ENCODE measurements at places on chromosomes 4 and X.
A peak's percentile ranks its signal among the peaks of the same experiment; 100 is the strongest.

- DNase-seq, result no peak
These were observed 94.6 kb downstream of the FAM9B start for GRCh38 chrX:8939322-8939721.

DNA sequence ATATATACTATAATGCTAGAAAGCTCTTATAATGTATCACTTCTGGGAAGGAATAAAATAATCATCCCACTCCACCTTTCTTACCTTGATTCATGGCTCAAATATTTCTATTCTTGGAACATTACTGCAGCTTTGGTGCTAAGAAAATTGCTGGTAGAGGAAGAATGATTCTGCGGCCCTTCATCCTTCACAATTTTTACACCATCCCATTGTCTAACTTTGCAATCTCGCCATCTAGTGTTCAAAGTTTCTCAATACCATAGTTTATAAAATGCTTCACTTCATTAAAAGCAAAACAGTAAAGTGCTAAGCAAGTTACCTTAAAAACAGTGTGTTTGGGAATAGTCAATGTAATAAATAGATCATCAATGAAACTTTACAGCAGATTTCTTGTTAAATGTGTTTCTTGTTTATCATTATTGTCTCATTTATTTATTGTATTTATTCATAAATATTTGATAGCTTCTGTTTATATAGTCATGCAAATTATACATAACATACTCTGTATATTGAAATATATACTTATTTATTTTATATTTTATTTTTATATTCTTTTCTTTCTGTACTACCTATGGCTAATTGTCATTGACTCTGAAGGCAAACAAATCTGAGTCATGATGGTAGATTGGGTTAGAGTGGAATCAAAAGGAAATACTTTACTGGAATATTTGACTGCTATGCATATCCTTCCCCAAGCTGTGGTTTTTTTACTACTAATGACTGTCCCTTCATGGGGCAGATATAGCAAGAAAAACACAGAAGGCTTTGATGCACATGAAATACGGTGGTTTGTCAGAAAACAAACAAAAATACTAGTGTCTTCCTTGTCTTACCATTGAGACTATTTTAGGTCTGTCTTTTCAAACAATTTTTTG lies 390.7 kb downstream of the MAPK10 start:
- no peak for DNase-seq

- DNase-seq, result no peak
These were observed 6.9 kb downstream of the APEX2 start for GRCh38 chrX:55006827-55007621.

GRCh38 chr4:183919141-183919540 lies 14.0 kb downstream of the STOX2 start:
- DNase-seq, result no peak

DNA sequence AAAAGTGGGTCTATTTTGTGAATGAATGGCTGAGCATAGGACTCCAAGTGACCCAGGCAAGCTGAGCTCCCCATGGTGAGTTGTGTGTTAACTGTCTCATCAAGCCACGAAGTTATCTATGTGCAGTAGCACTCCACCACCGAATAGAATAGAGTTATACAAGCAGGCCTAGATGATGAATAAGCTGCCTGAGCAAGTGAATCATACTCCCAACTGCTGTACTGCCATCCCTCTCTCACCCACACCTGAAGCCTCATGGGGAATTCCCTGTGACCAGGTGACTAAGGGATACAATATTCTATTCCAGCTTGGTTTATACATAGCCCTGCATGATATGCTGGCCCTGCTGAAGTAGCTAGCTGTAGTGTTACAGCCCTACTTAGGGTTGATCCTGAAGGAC lies 38.7 kb downstream of the KDM5C start:
- peak; percentile 24 for DNase-seq

DNA sequence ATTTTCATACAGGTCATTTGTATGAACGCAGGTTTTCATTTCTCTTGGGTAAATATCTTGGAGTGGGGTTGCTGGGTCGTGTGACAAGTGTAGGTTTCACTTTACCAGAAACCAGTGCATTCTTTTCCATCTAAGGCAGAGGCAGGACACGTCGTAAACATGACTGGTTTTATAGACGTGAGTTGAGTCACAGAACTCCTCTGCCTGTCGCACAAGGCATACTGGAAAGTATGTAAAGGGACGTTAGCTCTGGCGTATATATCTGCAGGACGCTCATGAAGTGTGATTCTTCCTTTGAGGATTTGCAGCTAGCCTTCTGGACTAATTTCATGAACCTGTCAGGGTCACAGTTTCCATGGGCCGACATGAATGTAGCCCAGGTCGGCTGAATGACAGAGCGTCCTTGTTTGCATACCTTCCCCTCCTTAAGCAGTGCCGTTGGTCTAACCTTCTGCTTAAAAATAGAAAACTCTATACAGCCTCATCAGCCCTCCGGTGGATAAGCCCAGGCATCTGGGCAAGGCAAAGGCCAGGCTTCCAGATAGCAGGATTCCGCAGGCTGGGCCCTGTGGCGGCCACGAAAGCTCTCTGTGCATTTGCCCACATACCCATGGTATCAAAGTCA lies 106.0 kb downstream of the GPR143 start:
- no peak for DNase-seq

DNA sequence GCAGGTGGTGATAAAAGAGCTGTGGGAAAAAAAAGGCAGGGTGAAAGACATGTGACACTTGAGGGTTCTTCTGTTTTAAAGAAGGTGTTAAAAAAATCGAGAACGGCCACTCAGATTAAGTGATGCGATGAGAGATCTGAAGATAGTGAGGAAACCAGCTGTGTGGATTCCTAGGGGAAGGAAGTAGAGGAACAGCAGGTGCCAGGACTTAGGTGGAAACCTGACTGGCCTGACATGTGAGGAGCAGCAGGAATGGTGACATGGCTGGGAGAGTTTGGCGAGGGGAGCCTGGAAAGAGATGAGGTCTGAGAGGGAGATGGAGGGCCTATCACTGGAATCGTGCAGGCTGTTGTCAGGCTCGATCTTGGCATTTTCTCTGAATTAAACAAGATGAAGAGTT lies 55.5 kb downstream of the BMPR1B start:
- DNase-seq, result no peak

DNA sequence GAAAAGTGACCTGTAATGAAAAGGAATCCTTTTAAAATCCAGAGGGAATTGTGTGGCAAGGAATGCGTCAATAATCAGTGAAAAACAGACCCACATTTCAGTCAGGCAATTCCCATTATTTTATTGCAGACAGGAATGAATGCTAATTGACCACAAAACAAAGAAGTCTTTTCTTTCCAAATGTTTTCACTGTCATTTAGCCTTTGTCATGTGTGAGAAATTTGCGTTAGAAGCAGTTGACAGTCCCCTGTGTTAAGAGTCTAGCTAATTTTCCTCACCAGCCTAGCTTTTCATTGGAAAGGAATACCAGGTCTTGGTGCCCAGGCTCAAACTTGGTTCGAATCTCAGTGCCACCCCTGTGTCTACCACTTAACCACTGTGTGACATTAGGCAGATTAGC lies 83.4 kb downstream of the KIT start:
- DNase-seq, result no peak

DNA sequence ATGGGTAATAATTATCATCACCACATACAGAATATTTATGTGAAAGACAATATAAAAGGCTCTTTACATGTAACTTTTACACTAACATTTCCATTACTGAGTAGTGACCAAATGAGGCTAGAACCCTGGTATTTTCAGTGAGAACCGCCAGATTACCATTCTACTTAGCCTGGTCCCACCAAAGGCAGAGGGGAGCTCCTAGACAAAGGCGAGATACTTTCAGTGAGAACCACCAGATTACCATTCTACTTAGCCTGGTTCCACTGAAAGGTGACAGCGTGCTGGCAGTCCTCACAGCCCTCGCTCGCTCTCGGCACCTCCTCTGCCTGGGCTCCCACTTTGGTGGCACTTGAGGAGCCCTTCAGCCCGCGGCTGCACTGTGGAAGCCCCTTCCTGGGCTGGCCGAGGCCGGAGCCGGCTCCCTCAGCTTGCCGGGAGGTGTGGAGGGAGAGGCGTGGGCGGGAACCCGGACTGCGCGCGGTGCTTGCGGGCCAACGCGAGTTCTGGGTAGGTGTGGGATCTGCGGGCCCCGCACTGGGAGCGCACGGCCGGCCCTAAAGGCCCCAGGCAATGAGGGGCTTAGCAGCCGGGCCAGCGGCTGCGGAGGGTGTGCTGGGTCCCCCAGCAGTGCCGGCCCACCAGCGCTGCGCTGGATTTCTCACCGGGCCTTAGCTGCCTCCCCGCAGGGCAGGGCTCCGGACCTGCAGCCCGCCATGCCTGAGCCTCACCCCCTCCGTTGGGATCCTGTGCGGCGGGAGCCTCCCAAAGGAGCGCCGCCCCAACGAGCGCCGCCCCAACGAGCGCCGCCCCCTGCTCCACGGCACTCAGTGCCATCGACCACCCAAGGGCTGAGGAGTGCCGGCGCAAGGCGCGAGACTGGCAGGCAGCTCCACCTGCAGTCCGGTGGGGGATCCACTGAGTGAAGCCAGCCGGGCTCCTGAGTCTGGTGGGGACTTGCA lies 1276.1 kb downstream of the PCDH7 start:
- DNase-seq, result no peak

DNA sequence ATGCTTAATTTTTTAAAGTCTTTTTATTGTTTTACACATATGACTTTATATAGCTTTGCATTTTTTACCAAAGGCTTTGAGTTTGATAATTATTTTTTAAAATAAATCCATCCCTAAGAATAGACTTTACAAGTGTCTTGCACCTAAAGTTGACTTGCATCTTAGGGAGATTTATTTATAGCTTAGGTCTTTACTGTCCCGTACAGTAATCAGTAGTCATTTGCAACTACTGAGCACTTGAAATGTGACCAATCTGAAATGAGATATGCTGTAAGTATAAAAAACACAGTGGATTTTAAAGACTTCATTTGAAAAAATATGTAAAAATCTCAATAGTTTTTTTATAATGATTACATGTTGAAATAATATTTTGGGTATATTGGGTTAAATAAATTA lies 19.2 kb downstream of the TBC1D1 start:
- no peak for DNase-seq

DNA sequence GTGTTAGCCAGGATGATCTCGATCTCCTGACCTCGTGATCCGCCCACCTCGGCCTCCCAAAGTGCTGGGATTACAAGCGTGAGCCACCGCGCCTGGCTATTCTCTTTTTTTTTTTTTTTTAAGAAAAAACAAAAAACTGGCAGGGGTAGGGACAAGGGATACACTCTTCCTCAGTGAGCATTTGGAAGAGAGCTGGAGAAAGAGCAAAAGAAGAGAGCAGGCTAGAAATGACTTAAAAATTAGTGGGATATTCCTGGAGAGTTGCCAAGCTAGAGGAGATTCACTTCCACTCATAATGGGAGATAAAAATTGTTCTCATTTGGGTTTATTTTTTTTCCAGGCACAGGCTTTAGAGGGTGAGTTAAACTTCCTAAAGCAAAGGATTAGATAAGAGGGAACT lies 140.0 kb upstream of the SCML1 start:
- DNase-seq, result no peak

GRCh38 chr4:40525752-40526598 lies 103.7 kb downstream of the RBM47 start:
- no peak for DNase-seq

DNA sequence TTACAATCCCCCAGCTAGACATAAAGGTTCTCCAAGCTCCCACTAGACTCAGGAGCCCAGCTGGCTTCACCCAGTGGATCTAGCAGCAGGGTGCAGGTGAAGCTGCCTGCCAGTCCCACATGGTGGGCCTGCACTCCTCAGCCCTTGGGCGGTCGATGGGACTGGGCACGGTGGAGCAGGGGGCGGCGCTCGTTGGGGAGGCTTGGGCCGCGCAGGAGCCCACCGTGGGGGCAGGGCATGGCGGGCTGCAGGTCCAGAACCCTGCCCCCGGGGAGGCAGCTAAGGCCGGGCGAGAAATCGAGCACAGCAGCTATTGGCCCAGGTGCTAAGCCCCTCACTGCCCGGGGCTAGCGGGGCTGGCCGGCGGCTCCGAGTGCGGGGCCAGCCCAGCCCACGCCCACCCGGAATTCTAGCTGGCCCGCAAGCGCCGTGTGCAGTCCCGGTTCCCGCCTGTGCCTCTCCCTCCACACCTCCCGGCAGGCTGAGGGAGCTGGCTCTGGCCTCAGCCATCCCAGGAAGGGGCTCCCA lies 9.6 kb upstream of the KLF8 start:
- no peak for DNase-seq

GRCh38 chr4:111512081-111512783 lies 633.0 kb upstream of the FAM241A start:
- no peak for DNase-seq

GRCh38 chrX:17161991-17162390 lies 213.0 kb upstream of the NHS start:
- no peak for DNase-seq

- no peak for DNase-seq
These were observed 89.5 kb upstream of the ARX start for GRCh38 chrX:25105221-25105620.

DNA sequence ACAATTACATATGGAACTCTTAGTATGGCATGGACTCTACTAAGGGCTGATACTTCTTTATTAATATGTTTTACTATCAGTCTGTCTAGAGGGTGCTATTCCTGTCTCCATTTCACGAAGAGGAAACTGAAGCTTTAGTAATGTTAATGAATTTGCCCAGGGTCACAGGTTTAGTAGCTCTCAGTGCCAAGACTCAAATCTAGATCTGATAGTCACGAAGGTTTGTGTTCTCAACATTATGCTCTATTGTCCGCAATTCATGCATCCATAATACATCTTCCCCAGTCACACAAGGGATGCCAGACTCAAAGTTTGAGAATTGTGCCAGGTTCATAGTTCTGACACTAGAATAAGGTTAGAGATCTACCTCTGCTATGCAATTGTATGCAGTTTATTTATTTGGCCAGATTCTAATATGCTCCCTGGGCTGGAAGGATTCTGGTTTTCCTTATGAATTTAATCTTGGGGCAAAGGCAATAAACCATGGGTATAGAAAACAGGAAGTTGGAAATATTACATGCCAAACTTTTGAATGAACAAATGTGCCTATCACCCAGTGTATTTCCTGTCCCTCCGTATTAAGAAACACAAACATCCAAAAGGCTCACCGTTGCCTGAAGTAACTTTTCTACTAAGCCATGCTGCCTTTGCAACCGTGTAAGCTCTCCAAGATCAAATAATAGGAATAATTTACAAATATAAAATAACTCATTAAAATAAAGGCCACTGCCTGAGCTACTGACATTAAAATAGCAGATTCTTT lies 478.5 kb downstream of the INPP4B start:
- DNase-seq, result no peak

- DNase-seq, result no peak
These were observed 39.3 kb downstream of the GRIA3 start for GRCh38 chrX:123223409-123223808.

DNA sequence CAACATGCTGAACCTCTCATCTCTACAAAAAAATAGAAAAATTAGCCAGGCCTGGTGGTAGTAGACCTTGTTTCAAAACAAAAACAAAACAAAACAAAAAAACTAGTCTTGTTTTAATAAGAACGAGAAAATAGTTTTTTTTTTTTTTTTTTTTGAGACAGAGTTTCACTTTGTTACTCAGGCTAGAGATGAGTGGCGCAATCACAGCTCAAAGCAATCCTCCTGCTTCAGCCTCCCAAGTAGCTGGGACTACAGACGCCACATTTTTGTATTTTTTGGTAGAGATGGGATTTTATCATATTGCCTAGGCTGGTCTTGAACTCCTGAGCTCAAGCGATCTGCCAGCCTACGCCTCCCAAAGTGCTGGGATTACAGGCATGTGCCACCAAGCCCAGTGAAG lies 47.7 kb upstream of the UGDH start:
- no peak for DNase-seq
